ENCODE measurements at places on chromosomes 5 and 9. TPM values are rescaled to one million over a fixed set of nuclear protein-coding genes. Genes with fewer than 3 reads are reported as not detected.

Gene OTULIN
- total RNA-seq: 135 TPM

Gene RLN2
- 0.50 TPM for total RNA-seq

Gene ANKDD1B
- not detected for total RNA-seq

Gene TMEM215
- total RNA-seq: not detected

Gene RNF183
- total RNA-seq: not detected

Gene OGN
- total RNA-seq: not detected

Gene GABRA6
- not detected for total RNA-seq

Gene EMB
- 122 TPM for total RNA-seq

Gene FAM151B
- total RNA-seq: 0.19 TPM

Gene C9
- not detected for total RNA-seq

Gene CKS2
- 9.3 TPM for total RNA-seq

Gene ZNF189
- 4.0 TPM for total RNA-seq

Gene PRDM12
- total RNA-seq: not detected

Gene MYOZ3
- total RNA-seq: not detected

Gene DMRTA1
- not detected for total RNA-seq

Gene FOXD4L4
- not detected for total RNA-seq

Gene SLC36A2
- not detected for total RNA-seq

Gene CDK9
- 116 TPM for total RNA-seq

Gene TAF11L2
- total RNA-seq: not detected
